Stimulated activated CD4-positive, alpha-beta T cell treated with anti-CD3 and anti-CD28 coated beads, Interleukin-1b, Interleukin-23, amount 100 ng/mL, for 1 hour (primary cell): ENCODE measurements at places on chromosomes 7 and 10.

DNA sequence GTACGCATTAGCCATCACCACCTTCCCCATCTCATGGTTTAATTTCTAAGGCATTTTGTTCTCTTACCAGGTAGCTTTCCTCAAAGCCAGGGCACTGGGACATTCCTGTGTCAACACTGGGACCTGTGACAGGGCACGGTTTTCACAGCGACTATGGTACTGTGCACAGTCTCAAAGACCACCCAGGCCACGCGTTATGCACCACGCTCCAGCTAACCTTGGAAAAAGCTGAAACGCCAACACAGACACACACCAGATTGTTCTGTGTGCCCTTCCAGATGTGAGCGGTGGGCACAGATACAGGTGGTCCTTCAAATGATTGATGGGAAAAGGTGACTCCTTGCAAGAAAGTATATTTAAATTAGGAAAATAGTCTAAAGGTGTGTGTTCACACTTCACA is 337.3 kb downstream of the WDR37 start:
- DNase-seq = no peak

GRCh38 chr7:13179011-13179582 is 491.7 kb downstream of the ARL4A start:
- DNase-seq = no peak

GRCh38 chr7:151542606-151543130 is 23.0 kb upstream of the RHEB start:
- no peak for DNase-seq

DNA sequence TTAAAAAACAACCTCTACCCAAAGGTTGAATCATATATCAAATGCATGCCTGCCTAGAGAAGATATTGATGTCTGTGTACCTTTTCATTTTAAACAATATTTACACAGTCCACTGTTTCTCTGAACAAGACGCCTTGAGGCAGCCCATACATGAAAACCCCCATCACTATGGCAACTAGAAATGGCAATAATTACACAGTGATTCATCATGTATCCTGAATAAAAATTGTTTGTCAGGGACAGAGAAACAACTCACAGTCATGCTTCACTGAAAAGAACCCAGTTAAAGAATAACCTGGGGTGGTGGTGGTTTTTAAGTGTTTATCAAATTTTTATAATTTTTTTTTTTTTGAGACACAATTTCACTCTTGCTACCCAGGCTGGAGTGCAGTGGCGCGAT is 19.7 kb downstream of the DNAJC12 start:
- no peak for DNase-seq
